Body of pancreas (tissue), 4 donors: ENCODE measurements at places on chromosomes 3 and 15. TPM values are rescaled to one million over a fixed set of nuclear protein-coding genes. Genes with fewer than 3 reads are reported as not detected.

HYKK gene
- total RNA-seq, result 2.6 TPM

OXTR gene
- 0.33 TPM for total RNA-seq

SLCO2A1 gene
- total RNA-seq, result 17.5 TPM

TRIM71 gene
- not detected for total RNA-seq

ACAP2 gene
- total RNA-seq, result 25.1 TPM

HCLS1 gene
- total RNA-seq, result 12.2 TPM

PML gene
- 27.8 TPM for total RNA-seq

CLDN1 gene
- total RNA-seq, result 57.9 TPM

FGF7 gene
- total RNA-seq, result 18.5 TPM

CPLX3 gene
- total RNA-seq, result not detected

CFAP100 gene
- total RNA-seq, result not detected

GOLGA8G gene
- not detected for total RNA-seq

FEZF2 gene
- not detected for total RNA-seq

CGNL1 gene
- total RNA-seq, result 24.7 TPM

CLDN18 gene
- 10.1 TPM for total RNA-seq

STRC gene
- 0.66 TPM for total RNA-seq

CTXND1 gene
- total RNA-seq, result 0.66 TPM

CD86 gene
- 2.9 TPM for total RNA-seq

SMAD6 gene
- 25.4 TPM for total RNA-seq

DNAJA4 gene
- total RNA-seq, result 8.0 TPM

CEP70 gene
- total RNA-seq, result 37.4 TPM

GHRL gene
- 3.6 TPM for total RNA-seq

TMCC1 gene
- 13.2 TPM for total RNA-seq

FAIM gene
- total RNA-seq, result 34.0 TPM

CTXN2 gene
- 0.52 TPM for total RNA-seq

OR5K2 gene
- total RNA-seq, result not detected

DAZL gene
- total RNA-seq, result not detected

P4HTM gene
- 72.9 TPM for total RNA-seq

WDR93 gene
- total RNA-seq, result 0.66 TPM

BBX gene
- total RNA-seq, result 28.8 TPM

SPRED1 gene
- total RNA-seq, result 11.7 TPM

ACTC1 gene
- total RNA-seq, result 2.1 TPM

GNAT1 gene
- not detected for total RNA-seq

TMCO5A gene
- total RNA-seq, result not detected

RBSN gene
- total RNA-seq, result 9.2 TPM

BSN gene
- total RNA-seq, result 1.3 TPM

ATP10A gene
- total RNA-seq, result 1.3 TPM

AHSG gene
- total RNA-seq, result not detected

SMCO1 gene
- not detected for total RNA-seq

ASB14 gene
- not detected for total RNA-seq

ADIPOQ gene
- 188 TPM for total RNA-seq
